ENCODE measurements at places on chromosomes 7 and 10.

DNA sequence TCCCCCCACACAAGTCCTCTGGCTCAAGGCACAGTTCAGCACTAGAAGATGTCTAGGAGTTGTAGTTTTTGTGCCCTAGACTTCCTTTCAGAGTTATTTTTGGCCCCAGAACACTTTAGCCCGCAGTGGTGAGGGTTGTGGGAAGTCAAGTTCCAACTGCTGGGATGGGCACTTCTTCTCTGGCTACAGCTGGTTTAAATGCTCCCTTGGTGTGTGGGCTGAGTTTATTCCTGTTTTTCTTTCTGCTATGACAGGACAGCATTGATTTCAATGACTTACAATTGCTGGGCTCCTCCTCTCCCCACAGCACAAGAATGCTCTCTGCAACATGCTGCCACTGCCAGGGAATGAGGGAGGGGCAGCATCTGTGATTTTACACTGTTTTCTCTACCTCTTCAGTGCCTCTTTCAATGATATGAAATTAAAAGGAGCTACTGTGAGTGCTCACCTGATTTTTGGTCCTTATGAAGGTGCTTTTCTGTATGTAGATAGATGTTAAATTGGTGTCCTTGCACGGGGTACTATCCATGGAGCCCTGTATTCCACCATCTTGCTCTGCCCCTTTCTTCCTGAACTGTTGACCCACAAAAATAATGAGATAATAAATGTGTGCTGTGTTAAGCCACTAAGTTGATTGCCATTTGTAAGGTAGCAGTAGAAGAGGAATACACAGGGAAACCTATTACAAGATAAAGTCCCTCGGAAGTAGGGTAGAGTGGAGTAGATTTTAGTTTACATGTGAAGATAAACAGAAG, 56.3 kb downstream of the SLC13A1 start:
- no peak for DNase-seq

GRCh38 chr10:93245779-93246178, 172.1 kb downstream of the CYP26A1 start:
- DNase-seq: no peak

DNA sequence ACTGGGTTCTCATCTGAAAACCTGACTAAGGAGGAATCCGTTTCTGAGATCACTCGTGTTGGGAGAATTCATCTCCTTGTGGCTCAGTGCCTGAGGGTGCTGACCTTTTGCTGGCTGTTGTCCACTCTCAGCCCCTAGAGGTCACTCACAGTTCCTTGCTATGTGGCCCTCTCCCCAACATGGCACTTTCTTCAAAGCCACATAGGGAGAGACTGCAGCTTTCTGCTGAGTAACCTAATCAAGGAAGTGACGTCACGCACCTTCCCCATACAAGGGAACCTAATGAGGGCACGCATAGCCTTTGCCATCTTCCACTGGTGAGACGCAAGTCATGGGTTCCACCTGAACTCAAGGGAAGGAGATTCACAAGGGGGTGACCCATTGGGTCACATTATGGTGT, 23.2 kb downstream of the STEAP1B start:
- no peak for DNase-seq

DNA sequence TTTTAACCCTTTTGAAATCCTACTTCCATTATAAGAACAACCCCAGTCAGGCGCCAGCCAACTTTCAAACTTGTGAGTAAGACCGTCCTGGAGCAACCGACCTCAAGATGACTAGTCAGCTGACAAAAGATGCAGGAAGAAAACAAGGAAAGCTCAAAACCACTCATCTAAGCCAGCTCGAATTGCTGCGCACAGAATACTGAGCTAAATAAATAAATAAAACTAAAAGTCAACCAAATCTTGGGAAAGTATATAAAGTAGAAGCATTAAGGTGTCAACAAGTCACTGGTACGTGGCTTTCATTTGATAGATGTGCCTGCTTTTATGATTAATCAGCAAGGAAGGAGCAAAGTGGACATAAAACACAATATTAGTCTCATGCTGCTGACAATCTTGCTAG, 1269.8 kb downstream of the XPNPEP1 start:
- no peak for DNase-seq

GRCh38 chr10:85527616-85528317, 838.8 kb downstream of the GRID1 start:
- no peak for DNase-seq

DNA sequence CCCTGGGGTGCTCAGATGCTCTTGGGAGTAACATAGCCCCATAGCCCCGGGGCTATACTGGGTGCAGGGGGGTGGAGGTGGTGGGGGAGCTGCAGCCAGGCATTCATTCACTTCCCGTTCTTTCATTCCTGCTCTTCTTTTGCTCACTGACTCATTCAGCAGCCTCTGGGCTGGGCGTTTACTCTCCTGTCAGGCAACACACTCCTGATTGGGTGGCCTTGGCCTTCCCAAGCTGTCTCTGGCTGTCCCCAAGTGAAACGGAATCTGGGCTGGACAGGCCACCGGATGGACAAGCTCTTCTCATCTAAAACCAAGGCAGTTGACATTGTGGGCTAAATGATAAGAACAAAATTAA, 34.6 kb downstream of the CHST3 start:
- DNase-seq: no peak

DNA sequence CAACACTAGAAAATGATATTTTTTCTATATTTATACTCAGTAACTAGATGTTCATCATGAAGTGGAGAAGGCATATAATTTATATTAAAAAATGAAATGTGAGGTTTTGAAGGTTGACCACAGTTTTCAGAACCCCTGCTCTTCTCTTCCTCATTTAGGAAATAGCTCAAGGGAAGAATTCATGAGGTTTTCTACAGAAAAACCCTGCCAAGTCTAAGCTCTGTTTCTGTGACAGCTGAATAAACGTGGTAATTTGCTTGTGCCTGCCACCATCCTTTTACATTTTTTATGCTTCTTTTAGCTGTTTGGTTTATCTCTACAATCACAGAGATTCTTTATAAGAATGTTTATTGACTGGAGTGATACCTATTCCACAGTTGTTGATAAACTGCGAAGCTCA, 630.3 kb upstream of the POT1 start:
- no peak for DNase-seq

GRCh38 chr10:100779329-100779728, 33.9 kb downstream of the PAX2 start:
- no peak for DNase-seq

GRCh38 chr10:50990568-50991455, 83.5 kb upstream of the PRKG1 start:
- no peak for DNase-seq

- DNase-seq: no peak
Measured at GRCh38 chr10:117680601-117681000, 138.1 kb downstream of the EMX2 start.

GRCh38 chr10:34723750-34724149, 91.3 kb downstream of the PARD3 start:
- DNase-seq: no peak

- DNase-seq: no peak
Measured at GRCh38 chr7:2932402-2933251, 88.5 kb upstream of the GNA12 start.

DNA sequence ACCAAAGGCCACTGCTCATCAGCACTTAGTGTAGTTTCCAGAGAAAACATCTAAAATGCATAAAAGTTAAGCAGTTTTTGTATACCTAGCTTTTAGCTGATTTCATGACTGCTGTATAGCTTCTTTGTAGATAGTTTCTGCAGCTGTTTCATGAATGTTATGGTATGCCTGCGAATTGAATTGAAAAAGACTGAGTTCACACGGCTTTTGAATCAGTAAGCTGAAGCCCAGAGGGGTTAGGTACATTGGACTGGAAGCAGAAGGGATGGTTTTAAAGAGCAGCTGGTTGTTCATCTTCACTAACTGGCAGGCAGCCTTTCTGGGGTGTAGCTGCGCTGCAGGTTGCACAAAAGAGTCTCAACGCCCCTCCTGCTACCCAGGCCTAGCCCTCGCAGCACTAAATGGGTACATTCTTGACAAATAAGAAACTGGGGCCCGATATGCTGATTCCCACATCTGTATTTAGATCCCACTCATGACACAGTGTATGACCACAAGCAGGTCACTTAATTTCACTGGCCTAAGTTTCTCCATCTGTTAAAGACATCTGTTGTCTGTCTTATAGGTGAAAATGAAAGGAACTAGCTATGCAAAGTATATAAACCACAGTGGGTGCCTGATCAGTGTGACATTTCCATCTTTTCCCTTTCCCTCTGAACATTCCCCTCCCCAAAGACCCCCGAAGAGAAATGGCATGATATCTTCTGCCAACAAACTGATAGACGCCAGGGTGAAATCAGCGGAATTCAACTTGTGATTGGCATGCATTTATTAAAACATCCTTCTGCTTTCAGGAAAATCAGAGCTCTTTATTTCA, 85.9 kb upstream of the AGBL3 start:
- no peak for DNase-seq
